ENCODE measurements at places on chromosomes 4 and X.

DNA sequence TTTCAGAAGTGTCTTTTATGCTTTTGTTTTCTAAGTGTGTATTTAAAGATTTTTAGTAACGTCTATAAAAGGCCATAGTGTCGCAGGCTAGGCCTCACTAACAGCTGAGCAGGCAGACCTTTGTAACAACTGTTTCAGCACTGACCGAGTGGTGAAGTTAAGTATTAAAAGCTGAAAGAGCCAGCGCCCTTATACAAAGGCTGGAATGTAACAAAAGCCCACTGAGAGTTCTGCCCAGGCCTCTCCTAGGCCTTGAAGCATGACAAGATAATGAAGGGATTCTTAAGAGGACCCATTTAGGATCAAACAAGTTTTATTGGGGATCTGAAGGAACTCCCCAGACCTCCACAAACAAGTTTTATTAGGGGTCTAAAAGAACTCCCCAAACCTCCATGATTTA is 722.5 kb upstream of the PRKX start:
- H3K36me3 ChIP-seq = no peaks in the 10 kb centered on the region
- H3K4me1 ChIP-seq = no peaks in the 10 kb centered on the region
- no peaks in the 10 kb centered on the region for H3K27me3 ChIP-seq
- no peak overlapping the region for H3K4me3 ChIP-seq
- DNase-seq = no peak

DNA sequence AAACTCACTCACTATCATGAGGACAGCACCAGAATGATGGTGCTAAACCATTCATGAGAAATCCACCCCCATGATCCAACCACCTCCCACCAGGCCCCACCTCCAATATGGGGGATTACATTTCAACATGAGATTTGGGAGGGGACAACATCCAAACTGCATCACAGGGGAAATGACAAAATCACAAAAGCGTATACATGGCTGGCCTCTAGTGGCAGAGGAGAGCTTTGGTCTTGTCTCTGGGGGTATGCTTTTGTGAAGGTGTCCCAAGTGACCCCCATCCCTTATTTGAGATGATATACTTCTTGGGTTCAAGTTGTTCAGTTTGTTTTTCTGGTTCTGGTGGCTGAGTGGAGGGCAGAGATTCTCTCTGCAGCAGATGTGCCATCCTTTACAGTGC is 8.5 kb upstream of the SETD7 start:
- H3K27me3 ChIP-seq = no peaks in the 10 kb centered on the region
- H3K4me1 ChIP-seq = peaks cover 18% of the 10 kb centered on the region
- no peak overlapping the region for H3K4me3 ChIP-seq

GRCh38 chr4:163003979-163004378 is 162.7 kb downstream of the NAF1 start:
- H3K4me1 ChIP-seq = no peaks in the 10 kb centered on the region
- no peak for DNase-seq
- no peak overlapping the region for H3K4me3 ChIP-seq
- H3K27me3 ChIP-seq = no peaks in the 10 kb centered on the region

DNA sequence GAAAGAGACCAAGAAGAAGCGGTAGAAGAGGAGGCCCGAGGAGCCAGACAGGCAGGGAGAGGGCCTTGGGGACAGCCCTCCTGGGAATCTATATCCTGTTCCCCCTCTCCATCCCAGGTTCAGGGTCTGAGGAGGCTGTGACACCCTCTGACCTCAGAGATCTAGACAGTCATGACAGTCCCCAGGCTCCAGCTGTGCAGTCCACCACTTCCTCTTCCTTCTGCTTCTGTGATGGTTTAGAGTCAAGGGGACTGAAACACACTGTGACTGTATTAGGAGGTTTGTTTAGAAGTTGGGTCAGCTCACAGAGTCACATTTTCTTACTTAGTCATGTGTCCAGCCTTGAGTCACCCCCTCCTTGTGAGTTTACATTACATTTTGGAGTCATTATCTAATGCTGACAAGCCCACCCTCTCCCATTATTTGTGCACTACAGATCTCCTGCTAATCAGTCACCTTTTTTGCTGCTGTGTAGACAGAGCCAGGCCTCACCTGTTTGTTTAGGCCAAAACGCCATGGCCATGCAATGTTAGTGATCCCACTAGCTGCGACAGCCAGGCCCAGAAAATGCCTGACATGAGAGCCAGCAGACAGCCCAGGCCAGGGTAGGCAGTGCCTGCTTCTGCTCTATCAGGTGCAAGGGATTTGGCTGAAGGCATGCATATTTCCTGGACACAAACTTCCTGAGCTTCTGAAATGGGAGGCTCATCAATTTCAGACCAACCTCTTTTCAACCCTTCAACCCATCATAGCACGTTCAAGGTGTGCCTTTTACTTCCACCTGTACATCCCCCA is 26.0 kb downstream of the MANBA start:
- H3K27me3 ChIP-seq = no peaks in the 10 kb centered on the region
- H3K36me3 ChIP-seq = peaks cover 53% of the 10 kb centered on the region
- peaks cover 20% of the 10 kb centered on the region for H3K4me1 ChIP-seq
- peak overlapping the region; percentile 80 for H3K27ac ChIP-seq

DNA sequence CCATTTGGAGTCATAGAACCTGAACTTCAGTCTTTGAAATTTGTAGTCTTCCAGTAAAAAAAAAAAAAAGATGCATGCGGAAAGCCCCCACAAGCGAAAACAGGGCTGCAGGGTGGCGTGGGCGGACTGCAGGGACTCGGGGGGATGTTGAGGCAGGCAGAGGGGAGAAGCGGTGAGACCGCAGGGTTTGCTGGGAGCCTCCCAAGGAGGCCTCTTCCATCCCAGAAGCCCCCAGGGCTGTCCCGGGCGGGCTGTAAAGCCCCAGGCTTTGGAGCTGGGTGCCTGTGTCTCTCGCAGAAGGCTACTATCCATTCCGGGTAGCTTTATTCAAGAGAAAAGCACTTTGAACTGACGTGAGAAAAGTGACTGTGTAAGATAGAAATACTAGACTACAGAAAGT is 46.7 kb upstream of the TADA2B start:
- no peaks in the 10 kb centered on the region for H3K27me3 ChIP-seq
- DNase-seq = no peak
- no peak overlapping the region for H3K4me3 ChIP-seq
- H3K36me3 ChIP-seq = peaks cover 20% of the 10 kb centered on the region
- H3K27ac ChIP-seq = no peak overlapping the region

DNA sequence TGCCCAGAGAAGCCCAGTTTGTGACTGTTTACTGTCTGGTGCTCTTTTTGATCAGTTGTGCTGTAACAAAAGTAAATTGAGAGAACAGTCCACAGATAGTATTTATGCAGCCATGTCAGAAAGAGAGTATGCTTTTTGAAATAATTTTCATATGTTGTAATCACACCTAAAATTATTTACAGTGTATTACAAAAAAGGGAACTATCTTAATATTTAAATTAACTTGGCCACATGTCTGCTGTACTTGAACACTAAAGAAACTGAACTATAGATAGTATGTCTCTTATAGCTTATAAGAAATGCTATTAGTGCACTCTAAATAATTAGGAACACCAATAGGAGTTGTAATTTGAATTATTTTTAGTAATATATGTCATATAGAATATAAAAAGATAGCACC is 30.2 kb downstream of the KIAA0232 start:
- H3K27me3 ChIP-seq = no peaks in the 10 kb centered on the region
- H3K36me3 ChIP-seq = peaks cover 33% of the 10 kb centered on the region
- H3K4me3 ChIP-seq = no peak overlapping the region
- peaks cover 10% of the 10 kb centered on the region for H3K4me1 ChIP-seq
- DNase-seq = no peak

DNA sequence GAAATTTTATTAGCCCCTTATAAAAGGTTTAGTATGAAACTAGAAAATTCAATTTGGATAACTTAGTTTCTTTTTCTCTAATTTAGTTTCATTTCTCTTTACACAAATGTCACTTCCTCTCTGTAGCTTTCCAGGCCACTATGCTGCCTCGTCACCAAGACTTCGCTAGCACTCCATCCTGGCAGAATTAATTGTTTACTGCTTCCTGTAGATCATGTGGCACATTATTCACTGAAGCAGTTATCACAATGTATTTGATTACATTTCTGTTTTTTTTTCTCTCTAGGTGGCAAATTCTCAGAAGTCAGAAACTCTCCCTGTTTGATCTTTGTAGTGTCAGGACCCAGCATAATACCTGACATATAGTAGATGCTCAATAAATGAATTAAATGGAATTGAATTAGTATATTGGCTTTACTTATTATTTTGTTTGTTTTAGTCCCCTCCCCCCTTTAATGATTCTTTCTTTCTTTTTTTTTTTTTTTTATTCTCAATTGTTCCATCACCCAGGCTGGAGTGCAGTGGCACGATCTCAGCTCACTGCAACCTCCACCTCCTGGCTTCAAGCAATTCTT is 9.3 kb upstream of the SAT1 start:
- peak overlapping the region; percentile 67 for H3K4me3 ChIP-seq
- H3K27me3 ChIP-seq = no peaks in the 10 kb centered on the region
- H3K4me1 ChIP-seq = peaks cover 8% of the 10 kb centered on the region
- DNase-seq = no peak
- H3K36me3 ChIP-seq = no peaks in the 10 kb centered on the region
- peak overlapping the region; percentile 95 for H3K27ac ChIP-seq

- H3K27me3 ChIP-seq = peaks cover 3% of the 10 kb centered on the region
- H3K4me1 ChIP-seq = no peaks in the 10 kb centered on the region
- no peak overlapping the region for H3K4me3 ChIP-seq
- H3K27ac ChIP-seq = no peak overlapping the region
- no peaks in the 10 kb centered on the region for H3K36me3 ChIP-seq
These were observed 7.8 kb upstream of the PIGA start for GRCh38 chrX:15343075-15343476.

DNA sequence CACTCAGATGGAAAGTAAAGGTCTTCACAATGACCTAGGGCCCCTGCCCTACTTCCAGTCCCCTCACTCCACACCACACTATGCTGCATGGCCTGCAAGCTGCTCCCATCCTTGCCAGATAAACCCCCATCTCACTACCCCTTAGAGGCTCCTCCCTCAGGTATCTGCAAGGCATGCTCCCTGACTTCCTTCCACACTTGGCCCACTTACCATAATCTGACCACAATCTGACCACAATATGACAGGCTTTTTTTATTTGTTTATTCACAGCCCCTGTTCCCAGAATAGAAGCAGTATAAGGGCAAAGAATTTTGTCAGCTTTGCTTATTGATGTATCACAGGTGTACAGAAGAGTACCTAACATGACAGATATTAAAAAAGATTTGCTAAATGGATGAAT is 124.7 kb downstream of the CAMK2D start:
- no peaks in the 10 kb centered on the region for H3K27me3 ChIP-seq
- peak; percentile 37 for DNase-seq
- H3K36me3 ChIP-seq = peaks cover 8% of the 10 kb centered on the region
- H3K27ac ChIP-seq = peak overlapping the region; percentile 90
- H3K4me1 ChIP-seq = peaks cover 45% of the 10 kb centered on the region

GRCh38 chr4:184267673-184268583 is 50.3 kb upstream of the ENPP6 start:
- DNase-seq = peak; percentile 72
- H3K27ac ChIP-seq = peak overlapping the region; percentile 97
- H3K4me1 ChIP-seq = peaks cover 54% of the 10 kb centered on the region
- H3K27me3 ChIP-seq = peaks cover 1% of the 10 kb centered on the region
- H3K36me3 ChIP-seq = peaks cover 2% of the 10 kb centered on the region

DNA sequence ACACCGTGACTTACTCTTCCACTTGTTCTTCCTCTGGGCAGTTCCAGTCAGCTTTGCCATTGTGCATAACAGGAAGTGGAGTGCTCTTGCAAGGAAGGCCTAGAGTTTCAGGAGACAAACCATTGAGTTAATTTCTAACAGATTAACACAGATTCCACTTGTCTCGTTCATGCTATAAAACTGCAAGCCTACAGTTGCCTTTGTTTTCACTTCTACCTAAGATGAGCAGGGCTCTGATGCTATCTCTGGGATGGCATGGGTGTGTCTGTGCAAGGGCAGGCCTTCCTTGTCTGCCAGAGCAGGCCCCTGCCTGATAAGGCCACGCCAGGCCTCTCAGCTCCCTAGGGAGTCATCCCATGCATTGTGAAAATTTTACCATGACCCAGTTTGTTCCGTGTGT is 67.7 kb upstream of the PGRMC2 start:
- no peak overlapping the region for H3K27ac ChIP-seq
- no peak overlapping the region for H3K4me3 ChIP-seq
- H3K36me3 ChIP-seq = no peaks in the 10 kb centered on the region
- no peak for DNase-seq
- no peaks in the 10 kb centered on the region for H3K27me3 ChIP-seq

DNA sequence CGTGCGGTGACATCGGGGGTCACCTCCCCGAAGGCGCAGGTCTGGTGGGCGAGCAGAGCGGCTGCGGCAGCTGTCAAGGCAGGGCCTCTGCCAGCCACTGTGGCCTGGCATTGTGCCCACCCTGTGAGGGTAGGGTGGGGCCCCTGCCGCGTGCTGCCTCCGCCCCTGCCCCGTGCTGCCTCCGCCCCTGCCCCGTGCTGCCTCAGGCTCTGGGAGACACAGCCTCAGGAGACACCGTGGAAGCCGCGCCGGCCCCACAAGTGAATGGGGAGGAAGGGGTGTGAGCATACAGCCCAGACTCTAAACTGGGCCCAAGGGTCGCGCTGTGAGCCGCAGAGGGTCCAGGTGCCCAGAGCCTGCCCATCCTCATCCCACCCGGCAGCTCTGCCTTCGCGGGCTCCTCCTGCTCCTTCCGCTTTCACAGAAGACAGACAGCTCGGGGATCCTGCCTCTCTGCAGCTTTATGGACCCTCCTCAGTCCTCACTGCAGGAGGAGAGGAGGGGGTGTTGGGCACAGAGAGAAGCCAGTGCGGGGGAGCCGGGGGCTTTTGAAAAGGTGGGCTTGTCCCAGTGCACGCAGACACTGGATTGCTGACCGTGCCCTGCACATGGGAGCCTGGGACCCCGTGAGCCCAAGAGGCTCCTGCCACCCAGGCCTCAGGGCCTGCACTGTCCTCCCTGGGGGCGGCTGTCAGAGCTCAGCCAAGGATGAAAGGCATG is 27.4 kb downstream of the PCGF3 start:
- no peaks in the 10 kb centered on the region for H3K4me1 ChIP-seq
- H3K36me3 ChIP-seq = peaks cover 11% of the 10 kb centered on the region
- DNase-seq = no peak
- H3K4me3 ChIP-seq = no peak overlapping the region
- no peaks in the 10 kb centered on the region for H3K27me3 ChIP-seq

GRCh38 chr4:130478406-130478805 is 1382.5 kb downstream of the C4orf33 start:
- no peaks in the 10 kb centered on the region for H3K4me1 ChIP-seq
- no peaks in the 10 kb centered on the region for H3K36me3 ChIP-seq
- no peak overlapping the region for H3K27ac ChIP-seq
- H3K4me3 ChIP-seq = no peak overlapping the region
- DNase-seq = no peak

DNA sequence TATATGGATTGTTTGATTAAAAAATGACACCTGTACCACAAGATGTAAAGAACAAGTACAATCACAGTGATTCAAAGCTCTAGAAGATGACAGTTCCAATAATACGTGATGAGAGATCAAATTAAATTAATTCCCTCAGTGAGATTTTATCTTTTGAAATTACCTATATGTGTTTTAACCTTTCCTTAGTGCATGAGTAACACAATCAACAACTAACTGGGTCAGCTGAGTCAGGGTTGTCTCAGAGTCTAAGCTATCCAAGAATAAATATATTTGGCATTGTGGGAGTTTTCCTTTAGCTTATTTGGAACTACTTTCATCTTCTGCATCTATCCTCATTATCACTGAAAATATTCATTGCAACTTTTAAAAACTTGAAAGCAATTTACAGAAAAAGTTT is 162.8 kb downstream of the WDFY3 start:
- DNase-seq = no peak
- H3K27me3 ChIP-seq = peaks cover 3% of the 10 kb centered on the region
- no peaks in the 10 kb centered on the region for H3K4me1 ChIP-seq
- H3K4me3 ChIP-seq = no peak overlapping the region
- no peak overlapping the region for H3K27ac ChIP-seq
